CD4-positive, alpha-beta T cell treated with Interleukin-21 for 1 hour (primary cell): ENCODE measurements at places on chromosomes 4 and X.
A peak's percentile ranks its signal among the peaks of the same experiment; 100 is the strongest.

- DNase-seq, result no peak
Observed at GRCh38 chrX:37060999-37061398, 52.8 kb downstream of the FAM47C start.

DNA sequence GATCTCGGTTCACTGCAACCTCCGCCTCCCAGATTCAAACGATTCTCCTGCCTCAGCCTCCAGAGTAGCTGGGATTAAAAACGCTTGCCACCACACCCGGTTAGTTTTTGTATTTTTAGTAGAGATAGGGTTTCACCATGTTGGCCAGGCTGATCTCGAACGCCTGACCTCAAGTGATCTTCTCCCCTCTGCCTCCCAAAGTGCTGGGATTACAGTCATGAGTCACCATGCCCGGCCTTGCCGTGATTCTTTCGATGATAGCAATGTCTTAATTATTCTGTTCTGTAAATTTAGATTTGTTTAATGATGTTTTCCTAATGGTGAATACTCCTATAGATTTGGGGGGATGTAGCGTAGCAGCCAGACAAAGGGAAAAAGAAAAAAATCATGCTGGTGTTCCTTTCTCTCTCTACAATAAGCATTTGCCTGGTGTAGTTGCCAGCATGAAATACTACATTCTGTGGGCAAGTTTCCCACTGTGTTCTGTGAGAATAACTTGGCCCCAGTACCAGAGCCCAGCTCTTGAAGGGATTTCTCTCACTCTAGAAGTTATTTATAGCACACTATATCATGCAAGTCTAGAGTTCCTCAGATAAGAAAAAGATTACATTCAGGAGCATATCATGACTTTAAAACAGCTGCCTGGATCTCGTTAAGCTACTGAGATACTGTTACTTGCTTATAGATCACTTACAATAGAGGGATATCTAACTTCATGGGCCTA, 15.4 kb downstream of the NIPAL1 start:
- no peak for DNase-seq

DNA sequence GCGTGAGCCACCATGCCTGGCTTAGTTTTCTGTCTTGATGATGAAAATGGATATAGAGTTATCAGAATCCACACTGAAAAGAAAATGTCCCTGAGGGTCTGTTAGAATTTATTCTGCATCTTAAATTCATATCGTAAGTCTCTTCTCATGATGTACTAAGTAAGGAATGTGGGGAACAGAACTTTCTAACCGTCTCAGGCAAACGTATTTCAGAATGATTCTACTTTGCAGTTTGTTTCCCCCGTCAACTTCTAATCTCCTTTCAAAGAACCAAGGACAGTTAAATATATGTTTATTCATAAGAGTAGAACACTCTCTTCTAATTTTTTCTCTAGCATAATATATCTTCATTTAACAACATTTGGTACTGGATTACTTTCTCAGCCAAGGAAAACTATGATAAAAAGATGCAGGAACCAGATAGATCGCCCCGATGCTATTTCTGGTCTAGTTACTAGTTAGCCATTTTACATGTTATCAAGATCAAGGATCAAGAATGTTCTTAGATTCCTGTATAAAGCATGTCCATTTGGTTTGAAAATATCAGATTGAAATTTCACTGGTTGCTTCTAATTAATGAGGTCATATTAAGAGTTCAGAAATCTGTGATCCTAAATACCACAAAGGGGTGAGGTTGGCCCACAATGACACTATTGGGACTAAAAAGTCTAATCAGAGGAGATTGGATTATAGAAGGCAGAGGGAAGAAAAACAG, 49.5 kb downstream of the METTL14 start:
- DNase-seq, result no peak

- no peak for DNase-seq
Observed at GRCh38 chrX:106912864-106913263, 7.3 kb upstream of the CLDN2 start.

- no peak for DNase-seq
Observed at GRCh38 chrX:55142206-55142918, 53.5 kb downstream of the PAGE2 start.

DNA sequence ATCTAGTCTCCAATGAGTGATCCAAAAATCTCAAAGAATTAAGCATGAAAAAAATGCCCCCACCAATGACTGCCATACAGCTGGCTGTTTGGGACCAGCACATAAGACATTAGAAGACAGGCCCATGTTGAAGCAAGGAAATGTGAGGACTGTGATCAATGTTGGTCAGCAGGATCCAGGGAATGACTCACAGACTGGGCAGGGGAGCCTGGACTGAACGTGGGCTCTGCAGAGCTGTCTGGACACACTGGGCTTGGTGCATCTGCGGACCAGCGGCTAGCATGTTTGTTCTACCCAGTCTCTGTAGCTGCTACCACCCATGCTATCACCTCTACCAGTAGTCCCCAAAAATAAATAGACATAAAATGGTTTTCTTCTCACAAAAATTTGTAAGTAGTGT, 108.6 kb downstream of the PALLD start:
- no peak for DNase-seq

- peak; percentile 3 for DNase-seq
Observed at GRCh38 chrX:41293269-41293668, 40.7 kb upstream of the DDX3X start.

DNA sequence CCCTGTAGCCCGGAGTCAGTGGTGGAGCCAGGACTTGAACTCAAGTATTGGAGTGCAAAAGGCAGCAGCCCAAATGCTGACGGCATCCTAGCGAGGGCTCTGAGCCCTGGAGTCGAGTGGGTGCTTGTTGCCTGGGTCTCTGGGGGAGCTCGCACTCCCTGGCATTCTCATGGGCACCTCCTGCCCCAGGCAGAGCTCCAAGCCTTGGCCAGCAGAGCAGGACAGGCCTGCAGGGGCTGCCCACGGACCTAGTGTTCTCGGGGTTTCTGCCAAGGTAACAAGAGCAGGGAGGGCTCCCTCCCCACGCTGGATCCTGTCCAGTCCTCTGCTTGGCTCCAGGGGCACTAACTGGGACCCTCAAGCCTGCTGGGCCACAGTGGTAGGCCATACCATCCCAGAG, 17.6 kb upstream of the WFS1 start:
- DNase-seq, result no peak

DNA sequence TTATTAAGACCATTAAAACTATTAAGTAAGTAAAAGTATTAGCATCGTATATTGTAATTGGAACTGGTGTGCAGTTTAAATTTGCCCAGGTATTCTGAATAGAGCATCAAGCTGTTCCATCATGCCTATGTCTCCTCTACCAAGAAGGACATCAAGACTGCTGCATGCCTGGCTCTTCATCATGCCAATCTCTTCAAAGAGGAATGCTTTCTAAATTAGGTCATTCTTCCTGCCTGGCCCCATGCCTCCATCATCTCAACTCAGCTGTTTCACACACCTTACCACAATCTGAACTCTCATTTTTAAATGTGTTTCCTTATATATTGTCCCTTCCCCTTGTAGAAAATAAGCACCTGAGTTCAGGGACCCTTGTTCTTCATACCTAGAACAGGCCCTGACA, 270.5 kb upstream of the PPARGC1A start:
- no peak for DNase-seq

DNA sequence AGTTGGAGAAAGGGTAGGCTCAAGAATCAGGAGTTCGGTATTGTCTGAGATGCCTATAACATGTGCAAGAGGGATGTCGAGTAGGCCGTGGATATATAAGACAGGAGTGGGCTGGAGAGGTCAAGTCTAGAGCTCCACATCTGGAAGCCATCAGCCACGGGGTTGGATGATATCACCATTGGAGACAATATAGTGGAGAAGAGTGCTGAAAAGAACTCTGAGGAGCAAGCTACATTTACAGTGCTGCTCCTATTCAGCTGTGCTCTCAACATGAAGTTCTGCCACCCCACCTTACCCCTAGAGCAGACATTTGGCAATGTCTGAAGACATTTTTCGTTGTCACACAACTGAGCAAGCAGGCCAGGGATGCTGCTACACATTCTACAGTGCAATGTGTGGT, 20.9 kb upstream of the PLAC1 start:
- DNase-seq, result no peak

- no peak for DNase-seq
Observed at GRCh38 chrX:143437439-143437838, 79.8 kb downstream of the SPANXN3 start.

GRCh38 chr4:168584321-168584771, 87.5 kb downstream of the PALLD start:
- no peak for DNase-seq

- no peak for DNase-seq
Observed at GRCh38 chrX:151852294-151852693, 60.4 kb upstream of the MAGEA4 start.

- DNase-seq, result no peak
Observed at GRCh38 chr4:1192493-1193205, 20.3 kb upstream of the SPON2 start.
